ENCODE measurements at places on chromosomes 3 and 15. TPM values are rescaled to one million over a fixed set of nuclear protein-coding genes. Genes with fewer than 3 reads are reported as not detected.
A peak's percentile ranks its signal among the peaks of the same experiment; 100 is the strongest.

- DNase-seq: peak; percentile 72
Observed at GRCh38 chr3:12222775-12223485, 64.2 kb upstream of the TIMP4 start.

IGSF10 gene
- not detected for total RNA-seq

DNA sequence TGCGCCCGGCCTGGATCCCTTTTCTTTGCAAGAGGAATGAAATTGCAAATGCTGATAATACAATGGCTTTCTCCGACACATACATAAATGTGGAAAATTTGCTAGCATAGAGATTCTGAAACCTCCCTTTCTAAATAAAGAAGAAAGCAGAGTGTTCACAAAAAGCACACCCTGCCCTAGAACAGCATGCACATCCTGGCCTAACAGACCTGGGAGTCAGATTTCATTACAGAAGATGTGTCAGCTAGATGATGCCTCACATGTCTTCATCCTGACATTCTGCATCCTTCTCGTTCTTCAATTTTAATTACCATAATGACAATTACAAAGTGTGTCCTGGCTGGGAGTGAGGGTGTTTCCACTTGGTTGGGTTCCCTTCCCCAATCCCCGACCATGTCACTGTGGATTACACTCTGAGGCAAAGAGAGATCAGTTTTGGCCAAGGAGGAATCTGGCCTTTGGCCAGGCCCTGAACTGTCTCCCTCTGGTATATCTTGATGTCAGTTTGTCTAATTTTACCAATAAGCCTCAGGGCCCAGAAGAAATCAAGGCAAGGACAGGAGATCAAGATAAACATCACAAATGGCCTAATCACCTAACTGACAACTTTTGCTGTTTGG is 104.9 kb upstream of the SPATA12 start:
- DNase-seq: no peak

- no peak for DNase-seq
Observed at GRCh38 chr15:39506146-39506545, 74.7 kb upstream of the THBS1 start.

DNA sequence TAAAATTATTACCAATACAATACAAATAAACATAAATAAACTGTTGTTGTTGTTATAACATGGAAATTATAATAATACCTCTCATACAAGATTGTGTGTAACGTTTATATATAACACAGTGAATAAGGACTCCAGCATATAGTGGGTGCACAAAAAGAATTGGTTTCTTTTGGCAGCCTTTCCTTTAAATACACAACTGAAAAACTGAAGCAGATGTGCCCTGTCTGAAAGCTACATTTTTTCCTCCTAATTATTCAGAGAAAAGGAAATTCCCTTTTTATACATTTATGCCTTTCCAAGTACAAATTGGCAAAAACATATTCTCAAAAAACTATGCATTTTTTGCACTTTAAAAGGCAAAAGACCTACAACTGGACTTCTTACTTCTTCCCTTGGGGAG is 928.9 kb upstream of the NR2F2 start:
- DNase-seq: no peak

- DNase-seq: no peak
Observed at GRCh38 chr15:94186770-94187331, 44.5 kb upstream of the MCTP2 start.

- DNase-seq: peak; percentile 96
Observed at GRCh38 chr3:59327376-59327808, 277.6 kb upstream of the CFAP20DC start.

GRCh38 chr15:72271221-72271620 is 1.1 kb downstream of the PARP6 start:
- DNase-seq: no peak

CLDN18 gene
- total RNA-seq: not detected

GOLGA8S gene
- total RNA-seq: 0.04 TPM

FETUB gene
- total RNA-seq: 0.07 TPM

ACP3 gene
- 0.78 TPM for total RNA-seq

- no peak for DNase-seq
Observed at GRCh38 chr3:29307295-29307694, 26.4 kb downstream of the RBMS3 start.

CCDC39 gene
- not detected for total RNA-seq

LCTL gene
- total RNA-seq: 0.14 TPM

DNA sequence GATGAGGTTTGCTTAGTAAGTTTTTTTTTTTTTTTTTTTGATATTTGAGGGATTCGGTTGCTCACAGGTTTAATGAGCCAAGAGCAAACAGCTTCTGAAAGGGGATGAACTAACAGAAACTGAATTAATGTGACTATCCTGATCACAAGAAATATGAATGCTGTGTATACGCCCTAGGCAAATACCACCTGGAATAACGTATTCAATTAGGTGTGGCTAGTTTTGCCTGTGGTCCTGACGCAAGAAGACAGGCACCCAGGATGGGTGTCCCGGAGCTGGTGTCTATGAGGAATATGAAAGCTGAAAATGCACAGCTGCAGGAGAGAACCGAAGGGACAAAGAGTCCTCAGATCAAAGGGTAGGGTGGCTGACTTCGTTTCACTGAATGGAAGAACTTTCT is 14.6 kb downstream of the LSG1 start:
- no peak for DNase-seq

DNA sequence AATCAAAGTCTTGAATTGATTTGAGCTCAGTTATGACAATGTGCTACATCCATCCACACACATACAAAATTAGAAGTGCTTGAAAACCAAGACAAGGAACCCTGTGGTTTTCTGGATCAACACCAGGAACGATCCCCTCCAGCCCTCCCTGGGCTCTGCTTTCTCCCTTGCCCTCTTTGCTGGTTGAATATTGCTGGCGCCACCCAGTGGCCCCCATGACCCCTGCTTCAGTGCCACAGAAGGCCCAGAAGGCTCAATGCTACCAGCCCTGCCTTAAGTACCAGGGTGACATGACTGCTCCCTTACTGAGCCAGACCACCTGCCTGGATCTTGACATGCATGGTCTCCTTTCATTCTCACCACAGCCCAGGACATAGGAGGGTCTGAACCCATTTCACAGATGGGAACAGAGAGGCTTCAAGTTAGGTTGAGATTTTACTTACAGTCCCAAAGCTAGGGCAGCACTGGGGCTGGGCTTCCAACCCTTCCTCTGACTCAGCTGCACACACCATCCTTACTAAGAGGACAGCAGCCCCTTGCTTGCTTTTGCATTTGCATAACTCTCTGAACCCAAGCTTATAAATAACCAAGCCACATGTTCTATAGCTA is 15.0 kb downstream of the IL12A start:
- DNase-seq: peak; percentile 27

- no peak for DNase-seq
Observed at GRCh38 chr15:33028495-33028894, 166.0 kb downstream of the FMN1 start.

SOX14 gene
- not detected for total RNA-seq

DNA sequence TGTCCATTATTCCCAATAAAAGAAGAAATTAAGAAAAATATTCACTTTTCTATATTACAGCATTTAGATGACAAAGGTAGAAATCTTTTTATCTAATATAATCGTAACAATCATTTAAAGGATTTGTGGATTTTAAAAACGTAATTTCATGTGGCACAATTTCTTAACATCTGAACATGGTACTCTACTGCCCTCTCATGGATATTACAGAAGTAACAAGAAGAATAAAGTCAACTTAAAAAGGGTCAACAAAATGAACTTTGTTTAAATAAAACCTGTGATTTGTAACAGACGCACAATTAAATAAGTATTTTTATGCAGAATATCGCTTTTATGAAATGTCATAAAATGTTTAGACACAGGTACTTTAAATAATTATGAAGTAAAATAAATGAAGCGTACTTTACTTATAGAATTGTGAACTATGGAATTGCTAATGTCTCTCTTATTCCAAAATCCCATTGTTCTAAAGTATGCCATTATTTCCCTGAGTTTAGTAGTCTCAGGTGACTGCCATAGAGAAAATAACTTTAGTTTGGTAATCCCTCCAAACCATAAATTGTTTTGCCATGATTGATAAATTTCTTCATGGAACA is 366.8 kb upstream of the ZNF385D start:
- DNase-seq: no peak

DNA sequence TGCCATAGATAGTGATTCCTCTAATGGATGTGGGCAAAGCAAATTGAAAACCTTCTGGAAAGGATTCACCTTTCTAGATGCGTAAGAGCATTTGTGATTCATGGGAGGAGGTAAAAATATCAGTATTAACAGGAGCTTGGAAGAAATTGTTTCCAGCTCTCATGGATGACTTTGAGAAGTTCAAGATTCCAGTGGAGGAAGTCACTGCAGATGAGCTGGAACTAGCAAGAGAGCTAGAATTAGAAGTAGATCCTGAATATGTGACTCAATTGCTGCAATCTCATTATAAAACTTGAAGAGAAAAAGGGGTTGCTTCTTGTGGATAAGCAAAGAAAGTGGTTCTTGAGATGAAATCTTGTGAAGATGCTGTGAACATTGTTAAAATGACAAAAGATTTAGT is 88.0 kb upstream of the ACKR4 start:
- no peak for DNase-seq

PPP1R14D gene
- not detected for total RNA-seq

GRCh38 chr3:19526071-19526470 is 377.8 kb downstream of the KCNH8 start:
- DNase-seq: no peak

DNA sequence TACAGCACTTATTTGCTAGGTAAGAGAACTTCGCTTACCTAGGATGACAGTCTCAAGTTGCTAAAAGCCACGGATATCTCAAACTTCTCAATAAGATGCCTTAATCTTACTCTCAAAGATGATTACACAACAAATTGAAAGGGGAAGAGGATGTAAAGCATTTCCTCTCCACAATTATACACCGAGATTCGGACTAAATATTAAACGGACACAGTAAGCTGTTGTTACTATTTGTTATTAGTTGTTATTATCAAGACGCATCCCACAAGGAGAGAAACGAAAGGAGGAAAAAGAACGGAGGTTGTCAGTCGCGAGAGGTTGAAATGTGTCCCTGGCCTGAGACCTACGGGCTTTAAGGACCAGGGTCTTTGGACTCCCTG is 660 bp downstream of the ZNF106 start:
- no peak for DNase-seq

GRCh38 chr15:80977627-80978036 is 12.0 kb downstream of the MESD start:
- no peak for DNase-seq

GRCh38 chr3:110664148-110664547 is 407.5 kb upstream of the NECTIN3 start:
- DNase-seq: no peak

GOLGA8F gene
- total RNA-seq: not detected

GRCh38 chr3:70829092-70829491 is 516.7 kb upstream of the MDFIC2 start:
- no peak for DNase-seq

CTXN2 gene
- not detected for total RNA-seq

- DNase-seq: no peak
Observed at GRCh38 chr15:76178296-76179000, 118.7 kb downstream of the TMEM266 start.

LRTM1 gene
- total RNA-seq: not detected

GRCh38 chr3:116927918-116928317 is 218.3 kb downstream of the TUSC7 start:
- no peak for DNase-seq

GRCh38 chr3:4140921-4141320 is 162.2 kb upstream of the SETMAR start:
- DNase-seq: no peak

DNA sequence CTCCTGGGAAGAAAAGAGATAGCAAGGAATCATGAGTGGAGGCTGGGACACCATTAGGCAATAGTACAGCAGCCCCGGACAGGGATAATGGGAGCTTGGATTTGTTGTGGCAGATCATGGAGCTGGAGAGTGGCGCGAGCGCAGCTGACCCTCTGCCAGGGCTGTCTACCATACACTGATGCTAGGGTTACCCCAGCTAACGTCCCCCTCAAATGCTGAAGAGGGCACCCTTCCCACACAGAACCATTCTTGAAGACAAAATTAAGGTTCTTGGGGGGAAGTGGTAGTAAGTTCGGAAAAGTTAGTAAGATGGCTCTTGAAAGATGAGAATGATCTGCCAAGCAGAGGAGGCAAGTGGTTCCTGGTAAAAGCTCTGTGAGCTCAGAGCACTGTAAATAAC is 61.1 kb downstream of the ST3GAL6 start:
- DNase-seq: no peak
